ENCODE measurements at places on chromosomes 16 and 17.

GRCh38 chr17:1625581-1625980, 3.1 kb downstream of the SLC43A2 start:
- DNase-seq, result no peak

DNA sequence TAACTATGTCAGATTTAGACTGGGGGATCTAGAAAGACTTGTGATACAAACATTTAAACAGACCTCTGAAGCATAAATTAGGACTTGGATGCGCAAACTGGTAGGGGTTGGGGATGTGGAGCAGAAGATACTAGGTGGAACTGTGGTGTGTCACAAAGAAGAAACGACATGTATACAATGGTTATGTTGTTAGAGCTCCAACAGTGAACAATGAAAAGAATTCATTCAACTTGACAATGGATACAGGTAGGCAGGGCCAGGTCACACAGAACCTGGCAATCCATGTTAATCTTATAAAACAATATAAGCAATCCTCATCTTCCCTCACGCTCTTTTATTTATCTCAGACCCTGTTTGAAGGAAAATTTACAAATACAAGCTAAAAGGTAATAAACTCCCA, 102.0 kb downstream of the CDC27 start:
- DNase-seq, result no peak

DNA sequence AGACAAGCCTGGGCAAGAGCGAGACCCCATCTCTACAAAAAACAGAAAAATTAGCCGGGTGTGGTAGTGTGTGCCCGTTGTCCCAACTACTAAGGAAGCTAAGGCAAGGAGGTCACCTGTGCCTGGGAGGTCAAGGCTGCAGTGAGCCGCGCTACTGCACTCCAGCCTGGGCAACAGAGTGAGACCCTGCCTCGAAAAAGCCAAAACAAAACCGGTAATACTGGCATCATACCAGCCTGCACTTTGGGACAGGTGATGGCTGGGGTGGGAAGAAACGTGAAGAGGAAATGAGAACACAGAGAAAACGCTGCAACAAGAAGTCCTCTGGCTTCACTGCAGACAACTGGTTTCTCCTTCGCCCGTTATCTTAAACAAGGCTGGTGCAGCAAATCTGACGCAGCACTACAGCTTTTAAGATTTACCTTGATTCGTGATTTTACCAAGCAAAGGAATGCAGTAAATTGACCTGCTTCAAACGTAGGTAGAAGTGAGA, 725 bp upstream of the CASC3 start:
- DNase-seq, result no peak

DNA sequence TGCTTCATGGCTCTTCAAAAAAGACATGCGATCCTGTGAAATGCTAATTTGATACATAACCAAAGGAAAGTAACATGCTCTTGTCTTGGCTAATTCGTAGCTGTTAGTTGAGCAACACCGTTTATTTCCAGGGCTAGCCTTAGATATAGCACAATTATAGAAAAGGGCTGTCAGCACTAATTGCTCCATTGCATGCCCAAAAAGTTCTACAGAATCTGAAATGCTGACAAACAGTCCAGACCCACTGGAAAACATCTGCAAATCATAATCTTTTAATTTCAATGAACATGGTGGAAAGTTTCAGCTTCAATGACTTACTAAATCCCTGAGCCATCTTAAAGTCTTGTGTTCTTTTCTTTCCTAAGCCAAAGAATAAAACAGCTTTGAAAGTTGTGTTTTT, 42.9 kb upstream of the NUDT7 start:
- DNase-seq, result no peak

DNA sequence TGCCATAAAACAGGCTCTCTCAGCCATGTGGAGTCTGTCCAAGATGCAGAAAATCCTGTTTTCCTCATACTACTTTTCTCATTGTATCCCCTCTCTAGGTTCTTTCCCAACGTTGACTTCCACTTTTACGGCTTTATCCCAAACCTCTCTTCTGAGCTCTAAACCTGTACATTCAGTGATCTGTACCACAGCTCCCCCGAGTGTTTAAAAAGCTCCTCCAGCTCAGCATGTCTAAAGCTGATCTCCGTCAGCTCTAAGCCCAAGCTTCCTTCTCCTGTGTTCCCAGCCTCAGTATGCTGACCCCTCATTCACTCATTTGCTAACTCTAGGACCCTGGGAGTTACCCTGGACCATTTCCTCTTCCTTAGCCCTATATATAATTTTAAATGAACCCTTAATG, 144.6 kb downstream of the DNAH9 start:
- DNase-seq, result no peak

DNA sequence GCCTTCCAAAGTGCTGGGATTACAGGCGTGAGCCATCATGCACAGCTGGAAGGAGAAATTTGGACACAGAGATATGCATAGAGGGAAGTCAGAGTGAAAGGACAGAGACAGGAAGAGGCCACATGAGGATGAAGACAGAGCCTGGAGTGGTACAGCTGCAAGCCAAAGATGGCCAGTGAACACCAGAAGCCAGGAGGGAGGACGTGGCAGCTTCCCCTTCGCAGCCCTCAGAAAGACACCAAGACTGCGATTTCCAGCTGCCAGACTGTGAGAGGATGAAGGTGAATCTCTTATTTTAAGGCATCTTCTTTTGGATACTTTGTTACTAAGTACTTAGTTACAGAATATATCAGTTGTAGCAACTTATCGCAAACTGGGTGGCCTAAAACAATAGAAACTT, 60.5 kb upstream of the PLCG2 start:
- no peak for DNase-seq

DNA sequence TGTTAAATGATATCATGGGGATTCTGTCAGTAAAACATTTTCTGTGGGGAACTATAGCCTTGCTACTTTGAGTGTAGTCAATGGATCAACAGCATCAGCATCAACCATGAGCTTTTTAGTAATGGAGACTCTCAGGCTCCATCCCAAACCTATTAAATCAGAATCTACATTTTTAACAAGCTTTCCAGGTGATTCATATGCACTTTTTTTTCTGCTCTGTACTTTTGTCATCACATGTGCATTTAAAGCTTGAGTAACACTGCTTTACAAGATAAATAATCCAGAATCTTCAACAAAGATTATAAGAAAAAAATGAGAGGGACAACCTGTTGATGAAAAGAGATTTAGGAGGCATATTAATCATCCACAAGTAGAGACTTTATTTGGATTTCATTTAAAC, 23.5 kb downstream of the NUP93 start:
- DNase-seq, result no peak

GRCh38 chr17:63278728-63279442, 167.2 kb downstream of the CYB561 start:
- no peak for DNase-seq

GRCh38 chr17:31171701-31172100, 76.9 kb downstream of the NF1 start:
- no peak for DNase-seq

DNA sequence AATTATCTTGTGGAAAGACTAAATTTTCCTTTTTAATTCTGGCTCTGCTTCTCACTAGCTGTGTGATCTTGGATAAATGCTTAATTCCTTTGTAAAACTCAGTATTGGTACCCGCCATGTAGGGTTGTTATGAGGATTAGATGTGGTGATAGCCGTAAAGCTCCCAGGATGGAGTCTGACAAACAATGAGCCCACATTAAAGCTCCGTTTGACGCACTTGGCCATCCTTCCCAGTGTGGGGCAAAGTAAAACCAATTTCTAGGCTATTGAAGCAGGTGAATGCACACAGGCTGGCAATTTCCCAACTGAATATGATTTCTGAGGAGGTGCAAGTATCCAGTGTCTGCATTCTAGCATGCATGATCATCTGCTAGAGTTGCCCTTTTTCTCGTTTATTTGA, 123.6 kb downstream of the MRTFB start:
- DNase-seq, result no peak

- DNase-seq, result no peak
These were observed 160.6 kb downstream of the IRX3 start for GRCh38 chr16:54125751-54126655.

DNA sequence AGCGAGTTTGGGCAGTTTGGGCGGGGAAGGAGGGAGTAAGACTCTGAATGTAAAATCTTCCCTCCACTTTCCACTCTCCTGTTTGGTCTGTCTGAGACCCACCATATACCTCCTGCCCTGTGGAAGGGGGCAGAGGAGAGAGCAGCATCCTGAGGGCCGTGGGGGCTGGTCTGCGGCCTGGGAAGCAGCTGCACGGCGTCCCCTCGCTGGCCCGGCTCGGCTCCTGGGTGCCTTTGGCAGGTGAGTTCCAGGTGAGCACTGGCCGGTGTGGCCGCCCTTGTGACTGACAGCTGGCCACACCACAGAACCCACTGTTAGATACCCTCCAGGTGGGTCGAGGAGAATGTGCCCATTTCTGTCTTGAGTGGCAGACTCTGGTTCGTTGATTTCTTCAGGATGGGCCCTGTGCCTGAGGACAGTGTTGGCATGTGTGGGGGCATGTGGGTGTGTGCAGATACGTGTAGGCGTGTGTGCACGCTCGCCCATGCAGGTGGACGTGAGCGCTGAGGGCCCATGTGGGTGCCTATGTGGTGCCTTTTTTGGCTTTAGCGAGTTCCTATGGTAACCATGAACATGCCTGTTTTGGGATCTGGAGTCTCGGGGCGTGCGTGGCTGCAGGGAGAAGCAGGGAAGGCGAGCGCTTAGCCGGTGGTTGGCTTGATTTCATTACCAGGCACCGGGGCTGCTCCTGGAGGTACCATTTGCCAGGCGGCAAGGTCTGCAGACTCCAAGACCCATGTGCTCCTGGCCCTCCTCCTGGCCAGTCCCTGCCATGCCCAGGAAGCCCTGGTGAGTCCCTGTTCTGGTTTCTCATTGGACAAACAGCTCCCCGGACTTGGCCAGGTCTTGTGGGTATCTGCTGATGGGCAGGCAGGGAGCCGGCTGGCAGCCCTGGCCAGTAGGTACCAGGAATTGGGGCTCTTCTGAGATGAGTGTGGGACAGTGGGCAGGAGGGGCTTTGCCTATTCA, 12.4 kb downstream of the RAP1GAP2 start:
- no peak for DNase-seq

DNA sequence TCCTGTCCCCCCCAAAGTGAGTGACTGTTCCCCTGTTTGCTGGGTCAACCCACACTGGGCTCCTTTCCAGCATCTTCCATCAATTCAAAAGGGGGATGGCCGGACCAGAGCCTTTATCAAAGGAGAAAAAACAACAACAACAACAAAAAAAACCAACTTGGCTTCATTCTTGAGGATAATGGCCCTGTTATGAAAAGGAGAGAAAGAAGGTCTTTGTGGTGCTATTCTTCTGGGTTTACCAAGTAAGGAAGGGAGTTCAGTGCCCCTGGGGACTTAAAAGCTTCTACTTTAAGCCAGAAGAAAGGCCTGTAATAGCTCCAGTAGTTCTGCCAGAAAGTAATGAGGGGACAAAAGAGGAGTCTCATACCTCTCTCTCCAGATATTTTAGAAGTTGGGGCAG, 71.5 kb downstream of the RGS9 start:
- no peak for DNase-seq

GRCh38 chr17:40498281-40499084, 2.9 kb downstream of the TNS4 start:
- no peak for DNase-seq

DNA sequence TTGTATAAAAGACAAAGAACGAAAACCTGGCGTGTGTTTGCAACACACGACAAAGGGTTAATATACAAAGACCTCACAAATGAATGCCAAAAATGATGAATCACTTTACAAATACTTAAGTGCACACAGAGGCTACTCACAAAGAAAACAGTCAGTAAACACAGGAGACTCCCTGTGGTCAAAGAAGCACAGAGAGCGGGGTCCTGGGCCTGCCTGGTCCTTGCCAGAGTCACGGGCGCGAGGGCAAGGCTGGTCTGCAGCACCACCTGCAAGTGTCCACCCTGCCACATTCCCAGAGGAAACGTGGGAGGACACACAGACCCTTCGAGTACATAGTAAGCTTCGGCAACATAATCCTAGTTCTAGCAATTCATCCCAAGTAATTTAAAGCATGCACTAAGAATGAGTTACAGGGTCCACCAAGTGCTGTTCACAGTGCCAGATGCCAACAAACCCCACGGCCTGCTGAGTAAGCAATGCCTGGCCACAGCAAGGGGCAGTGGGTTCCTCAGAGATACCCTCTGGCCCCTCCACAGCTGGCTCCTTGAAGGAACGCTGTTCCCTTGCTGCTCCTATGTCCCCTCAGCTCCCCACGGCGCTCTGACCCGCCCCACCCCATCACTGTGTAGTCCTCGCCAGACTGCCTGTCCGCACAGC, 24.6 kb upstream of the FAAP100 start:
- no peak for DNase-seq

DNA sequence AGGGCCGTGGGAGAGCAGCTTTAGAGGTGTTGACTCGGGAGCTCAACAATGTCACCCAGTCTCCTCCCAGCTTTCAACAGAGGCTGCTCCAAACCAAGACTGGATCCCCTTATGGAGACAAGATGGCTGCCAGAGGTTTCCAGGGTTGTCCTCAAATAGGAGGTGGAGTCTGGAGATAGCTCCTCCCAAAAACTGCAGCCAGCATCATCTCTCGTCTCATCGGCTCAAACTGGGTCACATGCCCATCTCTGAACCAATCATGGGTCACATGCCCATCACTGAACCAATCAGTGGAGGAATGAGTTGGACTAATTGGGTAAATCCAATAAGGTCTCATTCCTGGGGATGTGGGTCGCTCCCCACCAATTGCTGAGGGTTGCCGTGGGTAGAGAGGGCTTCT, 41.1 kb upstream of the C16orf82 start:
- no peak for DNase-seq

DNA sequence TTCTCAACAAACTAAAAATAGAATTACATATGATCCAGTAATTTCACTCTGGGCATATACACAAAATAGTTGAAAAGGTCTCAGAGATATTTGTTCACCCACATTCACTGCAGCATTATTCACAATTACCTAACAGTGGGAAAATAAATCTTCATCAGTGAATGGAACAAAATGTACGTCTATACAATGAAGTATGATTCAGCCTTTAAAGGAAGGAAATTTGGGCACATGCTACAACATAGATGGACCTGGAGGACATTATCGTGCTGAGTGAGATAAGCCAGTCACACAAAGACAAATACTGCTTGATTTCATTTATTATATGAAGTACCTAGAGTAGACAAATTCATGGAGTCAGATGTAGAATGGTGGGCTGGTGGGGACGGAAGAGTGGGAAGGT, 47.0 kb downstream of the MFSD11 start:
- no peak for DNase-seq

DNA sequence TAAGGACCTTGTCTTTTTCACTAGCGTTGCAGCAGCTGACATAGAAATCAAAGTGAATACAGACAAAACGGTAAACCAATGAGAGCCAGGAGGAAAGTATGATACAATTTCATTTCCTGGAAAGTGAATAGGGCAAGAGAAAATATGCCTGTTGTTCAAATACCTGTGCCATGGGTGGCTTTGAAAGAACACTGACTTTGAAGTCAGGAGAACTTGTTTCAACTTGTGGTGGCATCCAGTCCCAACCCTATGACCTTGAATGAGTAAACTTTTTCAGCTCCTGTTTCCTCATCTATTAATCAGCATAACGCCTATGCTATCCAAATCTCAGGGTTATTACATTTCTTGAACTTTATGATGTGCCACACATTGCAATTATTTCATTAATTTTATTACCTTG, 173.7 kb upstream of the HS3ST3A1 start:
- no peak for DNase-seq

DNA sequence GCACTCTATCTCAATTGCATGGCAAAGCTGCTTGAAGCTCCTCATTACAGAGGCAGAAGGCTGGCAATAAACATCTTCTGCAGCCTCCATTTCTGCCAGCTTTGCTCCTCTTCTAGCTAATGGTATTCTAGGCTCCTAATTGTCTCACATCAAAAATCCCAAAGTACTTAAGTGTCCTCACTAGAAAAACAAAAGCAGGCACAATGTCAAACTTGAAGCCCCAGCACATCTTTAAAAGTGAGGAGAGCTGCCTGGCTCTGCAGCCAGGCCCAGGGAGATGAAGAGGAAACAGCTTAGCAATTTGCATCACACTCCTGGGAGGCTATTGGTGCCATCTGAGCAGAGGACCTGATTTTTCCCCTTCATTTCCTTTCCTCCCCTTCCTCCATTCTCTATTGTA, 197.1 kb downstream of the KCNJ2 start:
- no peak for DNase-seq

Measured in NCI-H187 treated with DMSO at 0.1 percent for 48 hours (cell line).